ENCODE measurements at places on chromosomes 1 and 21.
A peak's percentile ranks its signal among the peaks of the same experiment; 100 is the strongest.

GRCh38 chr21:22211943-22212342 lies 1213.7 kb downstream of the NCAM2 start:
- DNase-seq, result no peak

DNA sequence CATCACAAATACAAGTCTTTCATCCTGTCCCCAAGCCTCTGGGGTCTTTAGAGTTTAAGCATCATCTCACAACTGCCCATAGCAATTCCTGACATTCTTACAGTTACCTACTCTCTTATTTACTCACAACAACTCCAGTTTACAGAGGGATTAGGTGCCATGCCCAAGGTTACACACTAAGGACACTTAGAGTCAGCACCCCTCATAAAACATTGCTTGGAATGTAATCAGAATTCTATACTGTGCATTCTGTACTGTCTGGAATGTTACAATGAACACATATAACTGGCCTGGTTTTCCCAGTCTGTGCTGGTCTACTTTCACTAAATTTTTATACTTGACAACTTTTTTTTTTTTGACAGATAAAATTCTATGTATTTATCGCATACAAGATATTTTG lies 14.5 kb upstream of the RBM15 start:
- DNase-seq, result no peak

DNA sequence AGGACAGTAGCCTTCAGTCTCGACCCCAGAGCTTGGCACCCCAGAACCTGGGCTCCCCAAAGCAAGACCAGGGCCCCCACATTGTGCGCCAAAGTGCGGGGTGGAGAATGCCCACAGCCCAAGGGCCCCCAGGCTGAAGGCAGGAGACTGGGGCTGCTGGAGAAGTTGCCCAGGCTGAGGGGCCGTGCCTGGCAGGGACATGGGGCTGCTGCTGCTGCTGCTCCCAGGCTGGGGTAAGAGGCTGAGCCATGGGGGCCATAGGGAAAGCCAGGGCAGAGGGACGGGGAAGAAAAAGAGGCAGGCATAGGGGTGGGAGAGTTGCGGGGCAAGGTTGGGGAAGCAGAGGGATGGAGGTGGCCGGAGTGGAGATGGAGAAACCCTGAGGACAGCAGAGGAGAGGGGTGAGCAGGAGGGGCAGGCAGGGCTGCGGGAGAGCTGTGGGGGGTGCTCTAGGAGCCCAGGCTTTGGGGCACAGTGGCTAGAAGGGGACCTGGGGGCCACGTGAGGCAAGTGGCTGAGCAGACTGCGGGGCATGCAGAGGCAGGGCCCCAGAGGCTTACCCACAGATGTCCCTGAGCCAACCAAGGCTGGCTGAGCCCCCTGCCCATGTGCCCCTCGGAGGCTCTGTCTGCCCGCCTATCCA lies 18.9 kb downstream of the SLC27A3 start:
- no peak for DNase-seq

DNA sequence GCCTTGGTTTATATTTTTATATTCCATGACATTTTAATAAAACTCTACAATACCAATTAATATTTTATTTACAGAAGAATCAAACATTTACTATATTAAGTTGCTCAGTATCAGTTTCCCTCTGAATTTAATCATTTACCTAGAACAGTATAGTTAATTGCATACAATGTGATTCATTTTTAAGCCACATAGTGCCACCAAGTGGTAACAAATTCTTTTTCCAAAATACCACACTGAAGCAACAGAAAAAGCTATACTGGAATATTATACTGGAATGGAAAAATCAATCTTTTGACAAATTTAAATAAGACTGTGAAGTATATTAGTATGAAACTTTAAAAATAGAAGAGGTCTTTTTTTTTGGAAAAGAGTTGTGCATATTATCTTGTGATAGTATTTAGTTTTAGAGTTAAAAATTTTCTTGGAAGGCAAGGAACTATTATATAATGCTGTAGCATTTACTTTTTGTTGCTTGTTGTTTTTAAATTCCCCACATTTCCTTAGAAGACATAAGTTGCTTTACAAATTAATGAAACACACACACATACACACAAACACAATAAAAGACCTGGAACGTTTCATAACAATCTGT lies 57.3 kb downstream of the ZNF644 start:
- DNase-seq, result peak; percentile 7

- DNase-seq, result no peak
These were observed 88.1 kb upstream of the BCAR3 start for GRCh38 chr1:93769777-93770176.

GRCh38 chr1:199472018-199472417 lies 555.5 kb upstream of the NR5A2 start:
- no peak for DNase-seq
